Activated gamma-delta T cell treated with Interleukin-2 at 50 U/mL for 16 hours (primary cell): ENCODE measurements at places on chromosomes 5 and 9.
A peak's percentile ranks its signal among the peaks of the same experiment; 100 is the strongest.

GRCh38 chr5:172482156-172483020 lies 28.1 kb upstream of the SH3PXD2B start:
- DNase-seq: no peak

DNA sequence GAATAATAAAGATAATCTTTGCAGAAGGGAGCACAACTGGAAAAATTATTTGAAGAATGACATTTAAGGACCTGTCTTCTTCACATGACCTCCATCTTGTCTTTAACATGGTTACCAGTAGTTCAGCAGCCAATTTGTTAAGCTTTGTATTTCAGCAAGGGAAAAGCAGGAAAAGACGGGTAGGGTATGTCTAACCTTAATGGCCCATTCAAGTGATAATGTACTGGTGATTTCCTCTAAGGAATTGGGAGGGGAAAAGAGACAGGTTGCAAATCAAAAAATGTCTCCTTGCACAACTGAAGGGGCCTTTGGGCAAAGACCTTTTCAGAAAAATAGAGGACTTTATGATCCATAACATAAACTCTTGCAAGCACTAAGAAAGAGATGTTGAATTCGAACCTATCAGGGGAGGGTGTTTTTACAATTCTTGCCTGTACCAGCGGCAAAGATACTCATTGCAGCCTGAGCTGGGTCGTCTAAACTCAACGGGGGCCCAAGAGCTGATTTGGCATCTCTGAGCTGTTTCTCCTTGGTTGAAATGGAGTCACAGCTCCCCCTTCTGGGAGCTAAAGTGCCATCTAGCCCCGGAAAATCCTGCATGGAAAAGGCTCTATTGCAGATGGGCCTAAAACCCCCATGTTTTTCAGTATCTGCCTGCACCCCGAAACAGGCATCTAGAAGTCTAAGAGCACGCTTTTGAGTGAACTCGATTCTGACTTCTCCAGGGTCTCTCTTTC lies 3.8 kb downstream of the BRINP1 start:
- no peak for DNase-seq

GRCh38 chr9:33025572-33026342 lies 684 bp downstream of the DNAJA1 start:
- peak; percentile 62 for DNase-seq

GRCh38 chr9:124381170-124381945 lies 33.9 kb downstream of the PSMB7 start:
- DNase-seq: no peak

- no peak for DNase-seq
Observed at GRCh38 chr5:67334373-67334772, 137.8 kb upstream of the CD180 start.

DNA sequence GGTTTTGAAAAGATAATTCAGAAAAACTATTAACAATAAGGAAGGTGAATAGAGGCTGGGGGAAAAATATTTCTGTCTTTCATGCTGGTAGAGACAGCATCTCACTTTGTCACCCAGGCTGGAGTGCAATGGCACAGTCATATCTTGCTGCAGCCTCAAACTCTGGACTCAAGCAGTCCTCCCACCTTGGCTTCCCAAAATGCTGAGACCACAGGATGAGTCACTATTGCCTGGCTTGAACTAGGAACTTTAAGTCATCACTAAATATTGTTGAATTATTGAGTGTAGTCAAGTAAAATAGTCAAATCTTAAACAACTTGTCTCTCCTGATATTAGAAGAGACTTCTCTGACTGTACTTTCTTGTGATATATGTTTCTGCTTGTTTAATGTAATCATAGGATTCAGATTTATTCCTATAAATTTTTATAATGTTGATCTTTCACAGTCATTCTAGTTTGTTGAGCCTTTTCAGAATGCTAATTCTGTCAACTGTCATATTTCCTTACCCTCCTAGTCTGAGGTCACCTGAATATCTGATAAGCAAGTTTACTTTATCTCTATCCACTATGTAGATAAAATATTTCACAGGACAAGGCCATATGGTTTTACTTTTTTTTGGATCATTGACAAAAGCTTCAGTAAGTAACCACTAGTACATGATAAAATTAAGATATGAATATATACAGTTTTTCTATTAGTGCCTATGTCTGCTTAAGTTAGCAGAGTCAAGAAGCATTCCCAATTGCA lies 1696.5 kb downstream of the MAT2B start:
- DNase-seq: no peak

DNA sequence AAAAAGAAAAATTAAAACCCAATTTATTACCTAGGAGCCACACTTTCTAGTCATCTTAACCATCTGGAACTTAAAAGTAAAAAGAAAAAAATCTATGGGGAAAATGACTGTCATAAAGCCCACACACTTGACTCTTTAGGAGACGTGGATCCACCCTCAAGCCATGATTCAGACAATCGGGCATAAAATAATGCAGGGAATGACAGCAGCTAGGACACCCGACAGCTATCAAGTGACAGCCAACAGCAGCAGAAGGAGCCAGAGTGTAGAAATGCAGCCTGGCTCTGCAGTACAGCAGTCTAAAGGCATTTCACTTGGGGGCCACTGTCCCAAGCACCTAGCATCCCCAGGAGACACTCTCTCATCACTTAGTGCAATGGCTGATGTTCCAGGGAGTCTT lies 226.9 kb downstream of the CAAP1 start:
- DNase-seq: no peak

DNA sequence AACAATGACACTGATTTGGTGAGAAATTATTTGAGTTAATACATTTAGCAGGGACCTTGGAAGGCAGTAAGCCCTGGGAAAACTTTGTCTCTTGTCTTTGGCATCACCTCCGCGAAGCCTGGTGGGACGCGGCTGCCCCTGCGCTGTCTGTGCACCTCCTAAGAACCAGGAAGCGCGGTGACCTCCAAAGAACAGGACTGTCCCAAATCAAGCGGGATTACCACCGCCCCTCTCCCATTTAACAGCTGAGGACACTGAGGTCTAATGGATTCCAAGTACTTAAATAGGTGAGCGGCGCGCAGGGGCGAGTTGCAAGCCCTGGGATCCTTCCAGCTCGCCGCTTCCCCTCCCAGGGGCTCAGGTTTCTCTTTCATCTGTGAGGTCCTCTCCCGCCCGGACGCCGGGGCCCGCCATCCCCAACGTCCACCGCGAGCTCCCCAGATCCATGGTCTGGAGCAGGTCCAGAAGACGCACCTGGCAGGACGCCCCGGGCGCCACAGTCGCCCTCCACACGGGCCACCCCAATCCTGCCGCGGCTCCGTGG lies 432 bp downstream of the STARD4 start:
- no peak for DNase-seq

- no peak for DNase-seq
Observed at GRCh38 chr5:116652196-116652729, 77.6 kb upstream of the SEMA6A start.

- no peak for DNase-seq
Observed at GRCh38 chr5:83688281-83688680, 32.4 kb downstream of the HAPLN1 start.

DNA sequence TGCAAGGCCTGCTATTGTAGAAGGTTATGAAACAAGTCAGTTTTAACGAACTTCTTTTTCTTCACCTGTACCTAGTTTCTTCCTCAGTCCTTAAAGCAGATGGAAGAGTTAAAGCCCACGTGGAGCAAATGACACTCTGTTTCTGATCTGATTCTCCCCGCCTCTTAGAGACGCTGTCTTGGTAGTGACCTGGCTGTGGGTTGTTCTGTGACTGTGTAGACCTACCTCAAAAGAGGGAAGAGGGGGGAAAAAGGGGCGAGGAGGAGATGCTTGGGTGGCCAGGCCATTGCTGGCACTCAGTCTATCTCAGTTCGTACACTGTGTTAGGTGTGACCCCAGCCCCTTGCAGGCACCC lies 610 bp downstream of the GFRA3 start:
- DNase-seq: no peak

DNA sequence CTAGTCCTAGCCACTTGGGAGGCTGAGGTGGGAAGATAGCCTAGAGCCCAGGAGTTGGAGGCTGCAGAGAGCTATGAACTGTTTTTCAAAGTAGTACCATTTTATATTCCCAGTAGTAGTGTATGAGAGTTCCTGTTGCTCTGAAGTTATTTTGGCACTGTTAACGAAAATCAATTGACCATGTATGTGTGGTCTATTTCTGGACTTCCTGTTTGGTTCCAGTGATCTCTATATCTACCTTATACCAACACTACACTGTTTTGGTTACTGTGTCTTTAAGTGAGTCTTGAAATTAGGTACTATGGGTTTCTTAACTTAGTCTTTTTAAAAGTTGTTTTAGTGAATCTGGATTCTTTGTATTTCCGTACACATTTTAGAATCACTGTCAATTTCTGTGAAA lies 13.6 kb downstream of the SLF1 start:
- no peak for DNase-seq
